Foreskin fibroblast (primary cell): ENCODE measurements at places on chromosomes 1 and 21.

DNA sequence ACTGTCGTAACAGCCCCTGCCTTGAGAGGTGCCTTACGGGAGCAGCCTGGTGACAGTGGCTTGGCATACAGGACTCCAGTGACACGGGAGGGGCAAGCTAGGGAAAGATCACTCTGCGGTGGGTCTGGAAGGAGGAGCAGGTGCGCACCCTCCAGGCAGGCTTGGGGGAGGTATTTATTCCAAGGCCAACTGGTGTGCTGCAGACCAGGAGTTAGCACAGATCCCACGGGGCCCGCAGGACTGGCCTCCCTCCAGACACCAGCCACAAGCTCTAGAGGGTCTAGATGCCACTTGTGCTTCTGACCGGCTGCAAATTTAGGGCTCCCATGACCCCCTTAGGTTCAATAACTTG is 22.1 kb downstream of the PSEN2 start:
- DNase-seq: no peak

GRCh38 chr1:67855444-67855843 is 22.2 kb upstream of the GNG12 start:
- no peak for DNase-seq

- no peak for DNase-seq
Observed at GRCh38 chr1:153763365-153764225, 11.6 kb upstream of the SLC27A3 start.

GRCh38 chr21:15441992-15442391 is 287.8 kb upstream of the USP25 start:
- no peak for DNase-seq

GRCh38 chr1:77313491-77313890 is 31.7 kb downstream of the AK5 start:
- DNase-seq: no peak
